ENCODE measurements at places on chromosomes 4 and X. TPM values are rescaled to one million over a fixed set of nuclear protein-coding genes. Genes with fewer than 3 reads are reported as not detected.
A peak's percentile ranks its signal among the peaks of the same experiment; 100 is the strongest.

DNA sequence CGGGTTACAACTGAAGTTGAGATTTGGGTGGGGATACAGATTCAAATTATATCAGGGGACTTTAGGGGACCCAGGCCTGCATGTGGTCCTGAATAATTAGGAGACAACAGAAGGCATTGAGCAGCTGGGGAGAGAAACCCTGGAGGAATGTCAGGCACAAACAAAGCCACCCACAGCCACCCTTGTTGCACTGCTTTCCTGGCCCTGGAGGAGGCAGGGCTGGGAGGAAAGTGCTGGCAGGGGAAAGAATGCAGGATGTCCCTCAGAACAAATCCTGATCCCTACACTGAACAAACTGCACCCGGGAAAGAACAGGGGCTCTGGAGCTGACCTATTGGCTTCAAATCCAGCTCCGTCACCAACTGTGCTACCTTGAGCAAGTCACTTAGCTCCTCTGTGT is 214.1 kb upstream of the ATP6AP2 start:
- no peaks in the 10 kb centered on the region for H3K36me3 ChIP-seq
- no peak overlapping the region for H3K4me3 ChIP-seq
- H3K27me3 ChIP-seq, result no peaks in the 10 kb centered on the region
- H3K4me1 ChIP-seq, result peaks cover 4% of the 10 kb centered on the region

GRCh38 chr4:35925806-35926205 is 318.5 kb downstream of the ARAP2 start:
- H3K36me3 ChIP-seq, result no peaks in the 10 kb centered on the region
- no peaks in the 10 kb centered on the region for H3K4me1 ChIP-seq
- no peak for DNase-seq
- H3K27ac ChIP-seq, result no peak overlapping the region

- H3K4me3 ChIP-seq, result no peak overlapping the region
- H3K36me3 ChIP-seq, result no peaks in the 10 kb centered on the region
- H3K27me3 ChIP-seq, result no peaks in the 10 kb centered on the region
- DNase-seq, result no peak
These were observed 40.0 kb upstream of the APLN start for GRCh38 chrX:129694805-129695204.

DNA sequence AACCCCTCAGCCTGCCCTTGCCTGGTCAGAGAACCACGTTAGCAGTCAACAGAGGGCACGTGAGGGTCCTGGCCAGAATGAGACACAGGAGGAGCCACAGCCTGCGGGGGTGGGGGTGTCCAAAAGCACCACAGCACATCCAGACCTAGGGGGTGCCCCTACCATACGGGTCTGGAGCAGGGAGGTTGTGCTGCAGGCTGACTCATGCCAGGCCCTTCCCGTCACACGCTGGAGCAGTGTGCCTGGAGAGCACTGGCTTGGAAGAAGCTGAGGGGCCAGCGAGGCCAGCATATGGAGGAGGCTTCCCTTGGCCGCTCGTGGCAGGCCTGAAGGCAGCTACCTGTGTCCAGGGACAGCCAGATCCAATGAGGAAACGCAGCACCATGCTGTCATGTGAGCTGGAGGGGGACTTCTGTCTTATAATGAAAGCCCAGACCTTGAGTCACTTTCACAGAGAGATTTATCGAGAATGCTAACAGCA is 1.5 kb upstream of the IRAK1 start:
- no peaks in the 10 kb centered on the region for H3K4me1 ChIP-seq
- H3K4me3 ChIP-seq, result no peak overlapping the region
- H3K27ac ChIP-seq, result no peak overlapping the region
- DNase-seq, result no peak

Gene TXK
- not detected for total RNA-seq

Gene F11
- not detected for total RNA-seq

GRCh38 chr4:18127030-18127429 is 105.5 kb upstream of the LCORL start:
- no peak overlapping the region for H3K4me3 ChIP-seq
- no peaks in the 10 kb centered on the region for H3K36me3 ChIP-seq
- no peaks in the 10 kb centered on the region for H3K27me3 ChIP-seq
- no peak overlapping the region for H3K27ac ChIP-seq
- no peaks in the 10 kb centered on the region for H3K4me1 ChIP-seq

GRCh38 chrX:78514852-78515251 is 144.3 kb downstream of the RTL3 start:
- no peaks in the 10 kb centered on the region for H3K36me3 ChIP-seq
- DNase-seq, result peak; percentile 76

DNA sequence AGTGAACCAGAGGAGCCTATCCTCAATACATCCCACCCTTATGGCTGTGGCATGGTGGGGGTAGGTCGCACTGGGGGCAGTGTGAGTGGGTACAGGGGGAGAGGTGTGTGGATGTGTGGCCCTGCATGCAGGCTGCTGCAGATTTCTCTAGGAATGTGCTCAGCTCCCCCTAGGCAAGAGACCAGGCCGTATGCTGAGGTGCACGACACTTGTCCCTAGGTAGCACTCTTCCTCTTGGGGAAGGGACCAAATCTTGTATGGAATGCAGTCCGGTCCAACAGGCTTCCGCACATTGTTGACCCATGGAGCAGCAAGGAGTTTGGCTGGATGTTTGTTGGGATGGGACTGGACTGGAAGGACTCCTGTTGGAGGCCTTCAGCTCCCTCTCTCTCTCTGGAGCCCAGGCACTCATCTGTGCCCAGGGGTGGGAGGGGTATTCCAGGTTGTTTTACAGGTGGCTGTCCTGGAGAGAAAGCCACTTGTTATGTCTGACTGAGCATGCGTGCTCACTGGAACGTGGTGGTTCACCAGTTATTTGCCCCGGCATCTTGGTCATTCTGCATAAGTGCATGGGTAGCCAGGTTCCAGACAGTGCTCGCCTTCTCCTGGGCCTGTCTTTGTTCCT is 55.1 kb downstream of the NBDY start:
- no peak for DNase-seq
- no peaks in the 10 kb centered on the region for H3K36me3 ChIP-seq
- H3K4me3 ChIP-seq, result no peak overlapping the region
- peaks cover 6% of the 10 kb centered on the region for H3K4me1 ChIP-seq
- peak overlapping the region; percentile 41 for H3K27ac ChIP-seq

- H3K27me3 ChIP-seq, result no peaks in the 10 kb centered on the region
- no peak overlapping the region for H3K4me3 ChIP-seq
- H3K4me1 ChIP-seq, result no peaks in the 10 kb centered on the region
- H3K27ac ChIP-seq, result no peak overlapping the region
- H3K36me3 ChIP-seq, result peaks cover 18% of the 10 kb centered on the region
These were observed 125.3 kb downstream of the SOWAHB start for GRCh38 chr4:76772498-76773106.

DNA sequence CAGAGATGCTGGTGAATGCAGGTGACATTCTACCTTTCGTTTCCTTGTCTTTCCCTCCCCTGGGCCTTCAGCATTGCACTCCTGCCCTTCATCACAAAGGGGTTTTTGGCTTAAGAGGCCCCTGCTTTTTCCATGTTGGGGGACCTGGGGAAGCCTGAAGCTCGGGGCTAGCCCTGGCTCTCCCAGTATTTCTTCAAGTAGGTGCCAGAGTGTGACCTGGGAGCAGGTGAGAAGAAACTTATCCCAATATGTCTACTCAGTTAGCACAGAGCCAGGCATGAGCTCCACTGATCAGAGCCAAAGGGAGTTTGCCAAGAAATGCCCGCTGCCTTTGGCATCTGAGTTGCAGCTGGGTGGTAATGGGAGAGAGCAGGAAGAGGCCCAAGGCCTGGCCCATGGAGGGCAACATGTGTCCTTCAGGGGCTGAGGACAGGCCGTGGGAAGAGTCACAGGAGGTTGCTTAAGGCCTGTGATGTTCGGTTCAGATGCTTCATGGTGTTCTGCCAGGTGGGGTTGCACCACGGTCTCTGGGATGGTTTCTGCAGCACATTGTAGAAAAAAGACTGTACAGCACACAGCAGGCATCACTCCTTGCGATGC is 7.6 kb downstream of the PRRG3 start:
- no peak for DNase-seq
- H3K4me3 ChIP-seq, result no peak overlapping the region
- no peaks in the 10 kb centered on the region for H3K27me3 ChIP-seq
- H3K4me1 ChIP-seq, result no peaks in the 10 kb centered on the region
- no peak overlapping the region for H3K27ac ChIP-seq

- H3K4me3 ChIP-seq, result no peak overlapping the region
- H3K27ac ChIP-seq, result no peak overlapping the region
- DNase-seq, result no peak
- H3K4me1 ChIP-seq, result no peaks in the 10 kb centered on the region
These were observed 44.0 kb upstream of the SORCS2 start for GRCh38 chr4:7148337-7148736.

GRCh38 chr4:100591161-100591876 is 73.5 kb upstream of the EMCN start:
- no peak for DNase-seq
- H3K36me3 ChIP-seq, result no peaks in the 10 kb centered on the region
- no peak overlapping the region for H3K27ac ChIP-seq
- H3K4me1 ChIP-seq, result no peaks in the 10 kb centered on the region
- no peaks in the 10 kb centered on the region for H3K27me3 ChIP-seq
- H3K4me3 ChIP-seq, result no peak overlapping the region

DNA sequence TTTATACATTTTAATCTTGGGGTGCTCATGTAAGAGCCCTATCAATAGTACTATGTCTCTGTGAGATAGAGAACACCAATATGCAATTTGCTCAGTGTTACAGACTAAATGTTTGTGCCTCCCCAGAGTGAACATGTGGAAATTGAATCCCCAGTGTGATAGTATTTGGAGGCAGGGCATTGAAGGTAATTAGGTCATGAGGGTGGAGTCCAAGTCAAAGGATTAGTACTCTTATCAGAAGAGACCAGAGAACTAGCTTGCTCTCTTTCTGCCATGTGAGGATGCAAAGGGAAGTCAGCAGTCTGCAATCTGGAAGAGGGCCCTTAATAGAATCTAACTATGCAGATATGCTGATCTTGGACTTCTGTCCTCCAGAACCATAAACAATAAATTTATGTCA is 1317.0 kb downstream of the STIM2 start:
- no peaks in the 10 kb centered on the region for H3K36me3 ChIP-seq
- H3K4me3 ChIP-seq, result no peak overlapping the region
- no peaks in the 10 kb centered on the region for H3K27me3 ChIP-seq
- DNase-seq, result no peak
- H3K27ac ChIP-seq, result no peak overlapping the region

Gene RIBC1
- 0.62 TPM for total RNA-seq

Gene ERAS
- 0.50 TPM for total RNA-seq

DNA sequence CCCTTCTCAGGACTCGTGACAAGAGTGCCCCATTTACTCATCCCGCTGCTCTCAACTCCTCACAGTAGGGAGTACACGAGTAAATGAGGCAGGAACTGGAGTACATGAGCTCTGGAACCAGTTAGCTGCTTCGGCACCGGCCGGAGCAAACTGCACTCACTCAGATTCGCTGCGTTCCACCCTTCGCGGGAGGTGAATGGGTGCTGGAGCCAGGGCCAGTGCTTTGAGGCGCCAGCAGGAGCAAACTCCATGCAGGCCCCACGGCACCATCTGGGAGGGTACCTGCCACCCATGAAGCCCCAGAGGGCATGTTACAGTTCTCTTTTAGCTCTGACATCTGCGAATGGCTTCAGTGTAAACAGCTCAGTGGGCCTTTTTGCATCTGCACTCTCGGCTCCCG is 315.5 kb upstream of the GK2 start:
- H3K4me1 ChIP-seq, result no peaks in the 10 kb centered on the region
- H3K4me3 ChIP-seq, result no peak overlapping the region
- no peak overlapping the region for H3K27ac ChIP-seq
- H3K27me3 ChIP-seq, result no peaks in the 10 kb centered on the region
- no peaks in the 10 kb centered on the region for H3K36me3 ChIP-seq

DNA sequence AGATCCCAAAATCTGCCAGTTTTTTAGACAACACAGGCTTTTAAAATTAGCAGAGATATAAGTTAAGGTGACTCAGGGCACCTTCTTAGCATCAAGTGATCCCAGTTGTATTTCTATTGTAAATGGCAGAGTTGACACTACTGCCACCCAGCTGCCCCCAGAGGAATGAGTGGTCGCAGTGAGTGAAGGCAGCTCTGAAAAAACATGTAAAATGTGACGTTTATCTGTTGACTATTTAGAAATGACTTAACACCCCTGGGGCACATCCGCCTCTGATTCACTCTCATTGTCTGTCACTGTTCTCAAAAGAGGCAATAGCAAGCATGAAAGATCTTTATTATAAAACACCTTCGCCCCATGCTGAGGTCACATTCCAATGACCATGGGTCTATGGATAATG is 592.4 kb downstream of the ACTRT1 start:
- H3K4me3 ChIP-seq, result no peak overlapping the region
- no peaks in the 10 kb centered on the region for H3K36me3 ChIP-seq
- no peaks in the 10 kb centered on the region for H3K27me3 ChIP-seq
- H3K27ac ChIP-seq, result no peak overlapping the region

DNA sequence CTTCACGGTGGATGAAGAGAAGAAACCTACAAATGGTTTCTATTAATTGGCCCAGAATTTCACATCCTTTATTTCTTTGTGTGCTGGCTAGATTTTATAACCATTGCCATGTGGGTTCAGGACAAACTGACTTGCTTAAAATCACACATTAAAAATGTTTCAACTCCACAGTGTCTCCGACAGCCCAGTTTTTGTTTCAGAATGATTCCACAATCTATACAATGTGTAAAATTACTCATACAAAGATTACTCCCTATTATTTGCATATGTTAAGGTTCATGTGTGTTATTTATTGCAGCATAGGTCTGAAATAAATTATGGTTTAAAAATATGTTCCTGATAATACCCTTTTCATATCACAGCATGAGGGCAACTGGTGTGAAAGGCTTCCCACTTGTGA is 20.6 kb downstream of the DCHS2 start:
- no peak overlapping the region for H3K27ac ChIP-seq
- H3K4me1 ChIP-seq, result no peaks in the 10 kb centered on the region
- no peaks in the 10 kb centered on the region for H3K36me3 ChIP-seq
- no peak for DNase-seq
- H3K27me3 ChIP-seq, result no peaks in the 10 kb centered on the region
- H3K4me3 ChIP-seq, result no peak overlapping the region

- H3K36me3 ChIP-seq, result no peaks in the 10 kb centered on the region
- no peak for DNase-seq
- H3K27ac ChIP-seq, result no peak overlapping the region
- H3K27me3 ChIP-seq, result no peaks in the 10 kb centered on the region
- no peaks in the 10 kb centered on the region for H3K4me1 ChIP-seq
- no peak overlapping the region for H3K4me3 ChIP-seq
These were observed 123.5 kb upstream of the SMARCAD1 start for GRCh38 chr4:94084155-94084554.

Gene NPY2R
- total RNA-seq, result 8.5 TPM

Gene NRK
- total RNA-seq, result not detected

Gene GNRHR
- not detected for total RNA-seq
